ENCODE measurements at places on chromosomes 3 and 15. TPM values are rescaled to one million over a fixed set of nuclear protein-coding genes. Genes with fewer than 3 reads are reported as not detected.

GRCh38 chr3:73504239-73504638 is 120.5 kb downstream of the PDZRN3 start:
- DNase-seq = no peak

- no peak for DNase-seq
These were observed 10.8 kb downstream of the TIPARP start for GRCh38 chr3:156685198-156685597.

DNA sequence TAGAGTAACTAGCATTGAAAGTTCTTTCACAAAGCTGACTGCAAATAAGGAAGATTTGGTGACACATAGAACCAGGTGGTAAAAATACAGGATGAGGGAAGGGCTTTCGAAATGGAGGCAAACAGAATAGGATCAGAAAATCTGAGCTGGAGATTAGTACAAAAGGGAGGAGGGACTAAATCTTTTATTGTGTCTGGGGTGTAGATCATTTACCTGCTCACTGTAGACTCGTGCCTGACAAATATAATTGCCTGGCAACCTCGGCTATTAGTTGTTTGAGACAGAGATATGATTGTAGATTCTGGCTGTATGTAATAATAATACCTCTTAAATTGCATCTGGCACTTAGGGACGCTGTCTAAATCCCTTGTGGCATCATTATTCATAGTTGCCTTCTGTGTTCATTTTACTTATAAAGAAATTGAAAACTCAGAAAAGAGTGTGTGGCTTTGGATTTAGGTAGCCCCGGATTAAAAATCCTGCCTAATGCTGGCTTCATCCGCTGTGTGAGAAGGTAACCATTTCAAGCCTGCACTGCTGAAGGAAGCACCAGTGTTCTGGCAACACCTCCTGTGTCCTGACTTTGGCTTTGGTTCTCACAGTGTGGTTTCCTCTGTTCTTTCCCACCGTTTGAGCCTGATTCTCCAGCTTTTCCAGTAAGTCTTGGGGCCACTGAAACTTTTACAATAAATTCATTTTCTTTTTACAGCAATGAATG is 25.0 kb upstream of the GPR160 start:
- no peak for DNase-seq

- DNase-seq = peak; percentile 90
These were observed at the start of gene SPPL2A for GRCh38 chr15:50765195-50765967. Gene SPPL2A, minus strand, starts transcription at chr15:50765706. Its CDS starts 173 bp downstream, at chr15:50765533.

DNA sequence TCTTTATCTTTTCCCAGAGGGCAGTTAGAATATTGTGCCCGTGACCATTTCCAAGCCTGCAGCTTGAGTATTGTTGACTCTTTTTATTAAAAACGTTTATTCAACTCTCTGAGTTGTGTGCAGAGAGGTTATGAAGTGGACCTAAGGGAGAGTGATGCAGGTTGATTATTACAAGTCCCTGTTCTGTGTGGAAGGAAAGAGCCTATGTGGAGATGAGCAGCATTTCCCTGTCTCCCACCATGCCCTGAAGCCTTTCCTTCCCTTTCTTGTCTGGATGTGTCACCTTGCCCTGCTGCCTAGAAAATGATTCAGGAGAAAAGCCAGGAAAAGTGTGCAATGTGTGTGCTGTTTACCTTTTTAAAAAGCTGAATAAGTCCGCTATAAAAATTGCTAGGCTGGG is 19.4 kb downstream of the ZPLD1 start:
- no peak for DNase-seq

GRCh38 chr3:190492966-190493365 is 20.9 kb upstream of the IL1RAP start:
- DNase-seq = no peak

DNA sequence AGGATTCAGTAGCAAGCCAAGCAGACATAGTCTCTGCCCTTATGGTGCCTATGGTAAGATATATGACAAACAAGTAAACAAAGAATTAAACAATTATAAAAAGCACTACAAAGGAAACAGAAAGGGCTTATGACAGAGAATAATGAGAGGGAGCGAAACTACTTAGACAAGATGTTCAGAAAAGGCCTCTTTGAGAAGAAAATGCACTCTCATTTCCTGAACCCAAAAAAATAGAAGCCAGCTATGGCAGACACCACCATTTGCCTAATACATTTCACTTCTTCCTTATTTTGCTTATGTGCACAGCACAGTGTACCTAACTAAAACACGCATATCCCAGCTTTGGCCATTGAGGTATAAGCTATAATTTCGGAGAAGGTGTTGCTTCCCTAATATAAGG is 465.5 kb upstream of the PPP2R3A start:
- DNase-seq = no peak

DNA sequence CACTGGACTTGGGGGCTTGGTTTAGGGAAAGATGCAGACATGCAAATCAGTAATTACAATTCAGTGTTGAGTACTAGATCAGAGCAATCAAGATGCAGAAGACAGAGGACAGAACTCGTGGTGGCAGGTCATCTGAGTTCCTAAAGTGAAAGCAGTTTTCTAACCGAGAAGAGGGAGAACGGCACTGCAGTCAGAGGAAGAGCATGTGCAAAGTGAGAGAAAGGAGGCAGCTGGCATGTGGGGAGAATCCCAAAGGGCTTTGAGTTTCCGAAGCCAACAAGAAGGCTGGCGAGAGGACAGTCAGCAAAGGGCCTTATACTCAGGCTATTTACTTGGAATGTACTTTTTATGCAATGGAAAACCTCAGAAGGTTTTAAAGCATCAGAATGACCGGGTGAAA is 87.0 kb downstream of the ANP32A start:
- no peak for DNase-seq

GRCh38 chr3:23600167-23600871 is 205.4 kb upstream of the UBE2E1 start:
- DNase-seq = peak; percentile 24

GRCh38 chr15:42138411-42138810 is 18.0 kb downstream of the PLA2G4F start:
- DNase-seq = no peak

DNA sequence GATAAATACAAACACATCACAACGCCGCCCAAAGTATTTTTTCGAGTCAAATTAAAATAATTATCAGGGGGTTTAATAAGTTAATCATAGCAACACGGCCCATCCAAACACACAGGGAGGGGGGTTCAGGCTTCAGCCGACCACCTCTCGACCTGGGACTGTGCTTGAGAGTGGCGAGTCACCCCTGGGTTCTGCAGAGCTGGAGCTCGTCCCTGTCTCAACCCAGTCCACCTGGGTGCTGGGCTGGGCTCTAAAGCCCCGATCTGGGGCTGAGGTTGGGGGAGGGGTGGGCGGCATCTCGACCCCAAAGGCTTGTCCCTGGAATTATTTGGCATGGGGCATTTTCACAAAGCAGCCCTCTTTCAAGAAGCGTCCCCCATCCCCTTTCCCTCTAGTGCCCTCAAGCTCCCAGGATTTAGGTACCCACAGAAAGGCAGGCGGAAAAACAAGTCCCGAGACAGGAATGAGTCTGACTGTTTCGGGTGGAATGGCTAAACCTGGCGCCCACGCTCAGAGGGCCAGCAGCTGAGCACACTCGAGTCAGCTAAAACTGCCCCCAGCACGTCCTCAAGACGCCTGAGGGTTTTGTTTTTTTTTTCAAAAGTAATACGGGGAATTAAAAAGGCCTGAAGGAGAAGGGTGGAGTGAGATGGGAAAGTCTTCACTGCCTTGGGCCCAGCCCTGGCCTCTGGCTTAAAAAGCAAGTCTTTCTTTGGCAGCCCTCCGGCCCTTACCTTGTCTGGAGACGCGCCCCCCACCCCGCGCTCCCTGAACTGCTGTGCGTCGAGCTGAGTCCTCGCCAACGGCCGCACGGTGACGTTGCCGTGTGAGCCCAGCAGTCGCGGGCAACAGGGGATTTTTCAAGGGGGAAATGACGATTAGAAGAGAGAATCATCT is 32.5 kb downstream of the NR2F2 start:
- DNase-seq = no peak

DNA sequence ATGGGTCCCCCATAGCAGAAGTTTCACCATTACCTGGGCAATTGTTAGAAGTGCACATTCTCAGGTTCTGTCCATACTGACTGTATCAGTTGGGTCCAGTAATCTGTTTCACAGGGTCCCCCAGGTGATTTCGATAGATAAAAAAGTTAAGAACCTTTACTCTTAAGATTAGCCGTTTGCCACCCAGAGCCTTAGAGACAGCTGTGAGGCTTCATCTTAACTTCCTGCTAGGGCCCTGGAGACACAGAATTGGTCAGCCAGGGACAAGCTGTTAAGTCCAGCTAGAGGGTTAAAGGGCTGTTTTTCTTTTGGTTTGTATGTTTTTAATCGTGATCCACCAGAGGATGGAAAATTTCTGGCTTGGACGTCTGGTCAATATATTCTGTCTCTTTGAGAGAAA is 6.7 kb downstream of the FAM162A start:
- DNase-seq = no peak

- DNase-seq = no peak
These were observed 81.8 kb downstream of the NFKBIZ start for GRCh38 chr3:101931081-101931480.

- DNase-seq = no peak
These were observed 133.6 kb downstream of the MEIS2 start for GRCh38 chr15:36966708-36967107.

GRCh38 chr15:79218588-79219200 is 63.8 kb upstream of the ANKRD34C start:
- DNase-seq = no peak

GRCh38 chr3:75140904-75141615 is 523.1 kb upstream of the FRG2C start:
- DNase-seq = peak; percentile 62

DNA sequence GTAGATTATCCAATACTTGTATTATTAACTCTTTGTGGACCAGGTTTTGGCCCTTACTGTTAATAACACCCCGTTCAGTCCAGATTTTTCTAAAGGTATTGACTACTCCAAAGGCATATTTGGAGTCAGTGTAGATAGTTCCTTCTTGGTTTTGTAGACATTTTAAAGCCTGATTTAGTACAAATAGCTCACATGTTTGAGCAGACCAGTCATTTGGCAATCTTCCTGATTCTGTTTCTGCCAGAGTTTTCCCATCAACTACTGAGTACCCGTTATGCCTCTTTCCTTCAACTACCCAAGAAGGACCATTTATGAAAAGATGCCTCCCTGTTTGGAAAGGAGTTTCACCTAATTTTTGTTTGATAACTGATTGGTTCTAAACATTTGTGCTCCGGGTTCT is 82.0 kb downstream of the CHCHD4 start:
- DNase-seq = no peak

DNA sequence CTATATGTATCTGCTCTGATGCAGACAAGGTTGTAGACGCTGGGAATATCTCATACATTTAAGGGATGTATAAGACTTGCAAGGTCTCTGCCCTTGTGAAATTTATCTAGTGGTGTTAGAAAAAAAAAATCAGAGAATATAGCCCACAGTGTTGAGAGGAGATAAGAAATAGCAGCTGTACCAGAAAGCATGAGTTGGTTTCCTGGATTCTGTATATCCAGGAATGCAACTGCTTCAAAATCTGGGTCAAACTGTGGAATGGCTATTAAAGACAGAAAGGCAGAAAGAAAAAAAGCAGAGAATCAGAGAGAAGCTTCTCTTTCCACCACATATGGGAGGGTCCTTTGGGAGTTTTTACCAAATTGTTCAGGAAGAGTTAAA is 1.5 kb upstream of the TMEM212 start:
- no peak for DNase-seq

GRCh38 chr3:13160619-13161018 is 87.4 kb upstream of the IQSEC1 start:
- DNase-seq = no peak

- DNase-seq = no peak
These were observed 12.8 kb upstream of the SH3BP5 start for GRCh38 chr3:15345066-15345607.

DNA sequence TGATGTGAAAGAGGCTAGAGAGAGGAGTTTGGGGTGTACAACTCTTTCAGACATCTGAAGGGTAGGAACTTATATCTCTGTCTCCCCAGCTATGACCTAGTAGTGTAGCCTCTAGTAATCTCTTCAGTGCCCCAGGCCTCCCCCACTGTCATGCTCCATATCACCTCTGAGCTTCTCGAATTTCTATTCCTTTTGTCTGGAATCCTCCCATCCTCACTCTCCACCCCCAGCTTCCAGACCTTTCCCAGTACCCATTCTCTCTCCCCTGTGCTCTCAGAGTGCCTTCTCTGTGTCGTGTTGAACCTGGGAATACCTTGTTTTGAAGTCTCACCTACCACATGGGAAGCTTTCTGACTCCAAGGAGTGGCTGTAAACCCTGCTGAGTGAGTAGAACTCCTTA is 3.6 kb upstream of the RBPMS2 start:
- no peak for DNase-seq

GRCh38 chr15:30953731-30954378 is 37.6 kb downstream of the MTMR10 start:
- peak; percentile 85 for DNase-seq

- DNase-seq = no peak
These were observed 29.2 kb downstream of the EPHB3 start for GRCh38 chr3:184590795-184591194.

DNA sequence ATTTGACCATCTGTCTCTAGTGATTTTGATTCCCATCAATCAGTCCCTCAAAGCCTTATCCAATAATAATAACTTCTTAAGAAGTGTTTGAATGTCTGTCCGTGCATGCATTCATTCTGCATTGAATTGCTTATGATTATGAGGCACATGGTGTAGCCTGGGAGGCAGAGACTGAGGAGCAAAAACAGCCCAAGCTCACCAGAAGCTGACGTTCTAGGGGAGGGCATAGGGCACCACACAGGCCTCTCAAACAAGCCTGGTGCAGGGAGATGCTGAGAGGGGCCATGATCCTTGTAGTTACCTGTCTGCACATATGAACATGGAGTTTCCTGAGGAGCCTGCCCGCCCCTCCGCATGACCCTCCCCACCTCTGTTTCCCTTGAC is 89.2 kb upstream of the POMGNT2 start:
- DNase-seq = no peak

GRCh38 chr3:54909191-54909590 is 18.7 kb downstream of the LRTM1 start:
- DNase-seq = no peak

DNA sequence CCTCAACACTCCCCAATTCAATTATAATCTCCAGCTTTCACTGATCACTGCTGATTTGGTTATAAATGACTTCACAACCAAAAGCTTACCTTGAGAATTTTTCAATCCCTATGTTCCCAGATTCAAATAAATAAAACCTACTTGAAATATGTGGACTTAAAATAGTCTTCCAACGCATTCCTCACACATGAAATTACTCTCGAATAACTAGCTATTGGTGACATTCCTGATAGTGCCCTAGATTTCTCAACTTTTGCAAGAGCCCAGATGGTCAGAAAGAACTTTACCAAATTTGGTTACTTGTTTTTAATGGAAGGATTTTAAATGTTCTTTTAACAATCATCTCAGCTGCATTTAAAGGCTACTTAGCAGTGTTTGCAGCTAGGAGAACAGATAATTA is 605.5 kb downstream of the FHIT start:
- DNase-seq = no peak

- DNase-seq = no peak
These were observed 704.8 kb upstream of the CFAP20DC start for GRCh38 chr3:59754456-59755129.

SPINK8 gene
- not detected for total RNA-seq

PPP1R14D gene
- not detected for total RNA-seq

SLC6A1 gene
- total RNA-seq = not detected

CLSTN2 gene
- 29.7 TPM for total RNA-seq

GABRB3 gene
- 1.3 TPM for total RNA-seq

DET1 gene
- 3.8 TPM for total RNA-seq

LRRN1 gene
- not detected for total RNA-seq

GHSR gene
- not detected for total RNA-seq

C3orf18 gene
- total RNA-seq = 7.1 TPM

ACKR2 gene
- total RNA-seq = 0.74 TPM

TMEM158 gene
- 3.2 TPM for total RNA-seq

RETNLB gene
- not detected for total RNA-seq

FAM3D gene
- not detected for total RNA-seq

PAQR5 gene
- 48.3 TPM for total RNA-seq

LRRC58 gene
- 11.4 TPM for total RNA-seq

LRRC31 gene
- 0.98 TPM for total RNA-seq
